Neural crest cell (in vitro differentiated cells): ENCODE measurements at places on chromosomes 1 and 21.

DNA sequence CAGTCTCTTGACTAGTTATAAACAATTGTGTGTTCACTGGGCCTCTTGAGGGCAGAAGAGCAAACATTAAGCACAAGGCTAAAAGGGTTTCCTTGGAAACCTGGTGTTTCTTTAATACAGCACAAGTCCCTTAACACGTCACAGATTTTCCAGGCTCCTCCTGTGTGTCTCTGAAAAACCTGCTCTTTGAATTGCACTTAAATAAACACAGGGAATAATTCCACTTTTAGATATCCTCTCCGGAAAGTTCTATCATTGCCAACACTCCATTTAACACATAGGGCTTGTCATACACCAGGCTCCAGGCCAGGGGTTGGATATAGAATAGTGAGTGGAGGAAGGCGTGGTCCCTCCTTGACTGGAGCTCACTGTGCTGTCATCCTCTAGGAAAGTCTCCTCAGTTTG lies 442.6 kb downstream of the DSCAM start:
- DNase-seq: no peak

GRCh38 chr1:117093091-117093534 lies 28.4 kb downstream of the TRIM45 start:
- no peak for DNase-seq

DNA sequence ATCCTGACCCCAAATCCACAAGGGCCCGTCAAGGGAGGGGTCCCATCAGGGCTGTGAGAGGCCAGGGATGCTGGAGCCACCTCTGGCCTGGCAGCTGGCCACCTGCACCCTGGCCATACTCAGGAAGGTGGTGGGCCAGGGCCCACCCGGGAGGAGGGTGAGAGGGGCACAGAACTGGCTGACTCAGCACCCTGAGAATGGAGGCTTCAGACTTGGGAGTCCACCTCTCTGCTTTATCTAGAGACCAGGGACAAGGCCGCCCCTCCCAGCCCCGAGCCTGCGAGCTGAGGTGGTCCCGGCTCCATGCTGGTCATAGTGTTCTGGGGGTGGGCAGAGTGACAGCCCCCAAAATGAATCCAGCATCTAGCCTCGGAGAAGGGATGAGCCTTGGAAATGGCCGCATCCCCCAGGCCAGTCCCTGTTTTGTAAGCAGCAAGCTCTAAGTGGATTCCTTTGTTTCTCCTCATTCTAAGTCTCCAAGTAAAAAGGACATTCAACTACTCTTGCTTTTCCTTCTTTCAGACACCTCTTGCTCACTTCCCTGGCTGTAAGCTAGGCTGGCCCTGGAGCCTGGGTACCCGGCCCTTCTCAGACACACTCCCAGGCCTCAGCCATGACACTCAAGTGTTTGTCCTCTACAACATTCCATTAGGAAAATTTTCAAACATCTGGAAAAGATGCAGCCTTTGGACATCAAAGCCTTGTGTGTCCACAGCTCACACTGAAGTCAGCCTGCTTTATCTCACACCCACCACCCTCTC lies 12.3 kb downstream of the WNT3A start:
- DNase-seq: no peak

DNA sequence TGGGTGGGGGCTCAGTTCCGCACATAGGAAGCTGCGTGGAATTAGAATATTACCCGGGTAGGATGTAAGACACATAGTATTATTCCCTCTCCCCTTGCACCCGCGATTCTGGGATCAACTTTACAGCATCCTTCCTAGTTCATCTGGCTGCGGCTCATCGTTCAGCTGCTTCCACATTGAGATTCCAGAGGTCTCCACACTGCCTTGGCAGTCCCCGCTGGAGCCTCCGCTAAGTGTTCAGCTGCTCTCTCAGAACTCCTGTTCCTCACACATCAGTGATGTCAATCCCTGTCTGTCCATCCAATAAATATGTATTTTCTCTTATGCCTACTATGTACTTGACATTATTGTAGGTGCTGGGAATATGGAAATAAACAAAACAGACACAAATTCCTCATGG lies 135.6 kb upstream of the SYT6 start:
- DNase-seq: no peak

DNA sequence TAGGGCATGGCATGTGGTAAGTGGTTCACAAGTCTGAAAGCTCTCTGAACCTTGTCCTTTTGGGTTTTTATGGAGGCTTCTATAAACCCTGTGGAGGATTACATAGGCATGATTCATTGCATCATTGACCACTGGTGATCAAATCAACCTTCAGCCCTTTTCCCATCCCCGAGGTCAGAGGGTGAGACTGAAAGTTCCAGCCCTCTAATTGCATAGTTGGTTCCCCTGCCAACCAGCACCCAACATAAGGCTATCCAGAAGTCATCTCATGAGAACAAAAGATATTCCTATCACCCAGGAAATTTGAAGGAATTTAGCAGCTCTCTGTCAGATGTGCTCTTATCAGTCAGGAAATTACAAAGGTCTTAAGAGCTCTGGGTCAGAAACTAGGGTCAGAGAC lies 89.5 kb upstream of the ARTN start:
- no peak for DNase-seq

DNA sequence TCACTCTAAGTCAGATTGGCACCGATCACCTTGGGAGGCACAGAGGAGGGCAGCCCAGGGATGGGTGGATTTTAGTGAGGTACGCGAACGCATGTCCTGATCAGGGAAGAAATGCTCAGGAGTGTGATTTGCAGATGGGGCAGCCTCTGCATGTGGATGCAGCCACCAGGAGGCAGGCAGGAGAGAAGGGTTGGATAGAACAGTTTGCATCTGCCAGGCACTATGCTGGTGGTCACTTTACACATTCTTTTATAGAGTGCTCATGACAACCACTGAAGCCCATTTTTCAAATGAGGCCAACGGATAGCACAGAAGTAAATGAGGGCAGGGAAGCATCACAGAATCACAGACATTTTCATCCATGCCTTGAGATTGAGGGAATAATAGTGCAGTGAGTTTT lies 5.7 kb downstream of the LAMB3 start:
- no peak for DNase-seq

- no peak for DNase-seq
These were observed 10.9 kb downstream of the ARHGEF2 start for GRCh38 chr1:155967341-155968050.

- no peak for DNase-seq
These were observed 73.1 kb upstream of the LPGAT1 start for GRCh38 chr1:211903490-211904245.
